ENCODE measurements at places on chromosomes 11 and 22. TPM values are rescaled to one million over a fixed set of nuclear protein-coding genes. Genes with fewer than 3 reads are reported as not detected.

The GLB1L2 gene
- total RNA-seq, result 10.4 TPM

The HEPN1 gene
- not detected for total RNA-seq

The OR51B4 gene
- not detected for total RNA-seq

The SLC22A25 gene
- total RNA-seq, result not detected

The PC gene
- total RNA-seq, result 12.8 TPM

The OR5A1 gene
- total RNA-seq, result not detected

The SHISA8 gene
- total RNA-seq, result 0.62 TPM

The NXPE4 gene
- total RNA-seq, result not detected

The LIN7C gene
- total RNA-seq, result 44.2 TPM

The TSPAN32 gene
- not detected for total RNA-seq

All from Panc1 (cell line).